ENCODE measurements at places on chromosomes 11 and 22. TPM values are rescaled to one million over a fixed set of nuclear protein-coding genes. Genes with fewer than 3 reads are reported as not detected.

DNA sequence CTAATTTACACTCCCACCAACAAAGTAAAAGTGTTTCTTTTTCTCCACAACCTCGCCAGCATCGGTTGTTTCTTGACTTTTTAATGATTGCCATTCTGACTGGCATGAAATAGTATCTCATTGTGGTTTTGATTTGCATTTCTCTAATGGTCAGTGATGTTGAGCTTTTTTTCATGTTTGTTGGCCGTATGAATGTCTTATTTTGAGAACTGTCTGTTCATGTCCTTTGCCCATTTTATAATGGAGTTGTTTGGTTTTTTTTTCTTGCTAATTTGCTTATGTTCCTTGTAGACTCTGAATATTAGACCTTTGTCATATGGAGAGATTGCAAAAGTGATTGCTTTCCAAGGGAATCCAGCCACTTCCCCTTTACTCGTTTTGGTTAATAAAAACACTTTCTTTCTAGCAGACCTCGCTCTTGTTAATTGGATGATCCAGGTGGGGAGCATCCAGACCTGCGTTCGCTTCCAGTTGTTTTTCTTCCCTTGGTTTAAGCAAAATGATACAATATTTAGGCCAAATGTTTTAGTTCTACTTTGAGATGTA, 17.1 kb upstream of the APOL4 start:
- H3K4me3 ChIP-seq: no peak overlapping the region
- H3K27me3 ChIP-seq: no peaks in the 10 kb centered on the region
- no peaks in the 10 kb centered on the region for H3K36me3 ChIP-seq
- no peak overlapping the region for H3K27ac ChIP-seq
- H3K4me1 ChIP-seq: peaks cover 7% of the 10 kb centered on the region

- H3K4me3 ChIP-seq: no peak overlapping the region
- H3K36me3 ChIP-seq: peaks cover 8% of the 10 kb centered on the region
- peaks cover 5% of the 10 kb centered on the region for H3K27me3 ChIP-seq
- no peak overlapping the region for H3K27ac ChIP-seq
Observed at GRCh38 chr11:63961608-63962412, 12.6 kb upstream of the COX8A start.

GRCh38 chr11:128835741-128836430, 31.2 kb downstream of the KCNJ1 start:
- H3K4me3 ChIP-seq: no peak overlapping the region
- H3K27me3 ChIP-seq: no peaks in the 10 kb centered on the region
- H3K36me3 ChIP-seq: no peaks in the 10 kb centered on the region
- H3K27ac ChIP-seq: no peak overlapping the region

- H3K36me3 ChIP-seq: peaks cover 38% of the 10 kb centered on the region
- no peak overlapping the region for H3K27ac ChIP-seq
- no peak for DNase-seq
Observed at GRCh38 chr11:61880031-61880430, 11.3 kb downstream of the FADS3 start.

GRCh38 chr11:73529204-73529530, 68.7 kb downstream of the FAM168A start:
- no peak overlapping the region for H3K4me3 ChIP-seq
- DNase-seq: no peak
- H3K4me1 ChIP-seq: peaks cover 11% of the 10 kb centered on the region
- peak overlapping the region; percentile 63 for H3K27ac ChIP-seq
- no peaks in the 10 kb centered on the region for H3K36me3 ChIP-seq

DNA sequence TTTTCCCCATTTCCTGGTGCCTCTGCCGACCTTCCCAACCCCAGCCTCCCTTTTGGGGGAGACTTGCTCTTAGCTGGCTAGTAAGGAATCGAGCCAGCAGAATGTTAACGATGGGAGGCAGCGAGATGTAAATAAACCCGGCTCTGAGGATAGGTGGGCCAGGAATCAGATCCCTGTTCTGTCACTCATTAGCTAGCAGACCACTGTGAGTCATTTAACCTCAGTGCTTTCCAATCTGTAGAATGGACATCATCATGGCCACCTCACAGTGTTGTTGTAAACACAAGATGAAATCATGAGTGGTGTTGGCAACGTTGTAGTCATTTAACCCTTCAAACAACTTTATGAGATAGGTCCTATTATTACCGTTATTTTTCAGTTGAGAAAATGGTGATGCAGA, 208.6 kb downstream of the KIRREL3 start:
- H3K27me3 ChIP-seq: peaks cover 14% of the 10 kb centered on the region
- H3K36me3 ChIP-seq: no peaks in the 10 kb centered on the region
- DNase-seq: no peak
- H3K4me1 ChIP-seq: no peaks in the 10 kb centered on the region
- no peak overlapping the region for H3K27ac ChIP-seq

DNA sequence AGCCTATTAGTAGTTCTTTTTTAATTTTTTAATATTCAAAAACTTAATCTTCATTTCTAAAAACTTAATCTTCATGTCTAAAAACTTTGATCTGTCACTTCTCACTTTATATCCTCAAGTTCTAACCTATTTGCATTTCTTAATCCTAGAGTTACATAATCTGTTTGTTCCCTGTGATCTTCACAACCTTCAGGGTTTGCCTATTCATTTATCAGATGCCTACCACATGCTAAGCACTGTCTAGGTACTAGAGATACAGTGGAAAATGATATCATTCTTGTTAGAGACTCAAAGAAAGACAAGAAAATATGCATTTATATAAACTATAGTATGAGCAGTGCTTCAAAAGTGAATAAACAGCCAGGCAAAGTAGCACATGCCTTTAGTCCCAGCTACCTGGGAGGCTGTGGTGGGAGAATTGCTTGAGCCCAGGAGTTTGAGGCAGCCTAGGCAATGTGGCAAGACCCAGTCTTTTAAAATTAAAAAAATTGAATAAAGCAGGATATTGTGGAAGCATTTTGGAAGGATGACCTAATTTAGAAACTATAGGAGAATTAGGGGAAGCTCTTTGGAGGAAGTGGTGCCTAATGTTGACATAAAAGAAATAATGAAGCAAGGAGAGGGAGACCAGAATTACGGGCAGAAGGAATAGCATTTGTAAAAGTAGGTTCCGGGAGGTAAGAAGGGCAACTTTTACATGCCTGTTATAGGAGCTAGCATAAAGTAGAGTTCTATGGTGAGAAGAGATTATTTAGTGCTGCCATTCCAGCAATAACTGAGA, 54.4 kb upstream of the GRK2 start:
- H3K4me1 ChIP-seq: no peaks in the 10 kb centered on the region
- H3K27ac ChIP-seq: no peak overlapping the region
- H3K36me3 ChIP-seq: peaks cover 29% of the 10 kb centered on the region
- no peaks in the 10 kb centered on the region for H3K27me3 ChIP-seq

- no peak overlapping the region for H3K4me3 ChIP-seq
- DNase-seq: no peak
- no peaks in the 10 kb centered on the region for H3K27me3 ChIP-seq
- H3K27ac ChIP-seq: peak overlapping the region; percentile 52
Observed at GRCh38 chr11:44600839-44601383, 35.4 kb downstream of the CD82 start.

GRCh38 chr11:10797001-10797400, 11.7 kb downstream of the EIF4G2 start:
- no peak for DNase-seq
- H3K27me3 ChIP-seq: no peaks in the 10 kb centered on the region

DNA sequence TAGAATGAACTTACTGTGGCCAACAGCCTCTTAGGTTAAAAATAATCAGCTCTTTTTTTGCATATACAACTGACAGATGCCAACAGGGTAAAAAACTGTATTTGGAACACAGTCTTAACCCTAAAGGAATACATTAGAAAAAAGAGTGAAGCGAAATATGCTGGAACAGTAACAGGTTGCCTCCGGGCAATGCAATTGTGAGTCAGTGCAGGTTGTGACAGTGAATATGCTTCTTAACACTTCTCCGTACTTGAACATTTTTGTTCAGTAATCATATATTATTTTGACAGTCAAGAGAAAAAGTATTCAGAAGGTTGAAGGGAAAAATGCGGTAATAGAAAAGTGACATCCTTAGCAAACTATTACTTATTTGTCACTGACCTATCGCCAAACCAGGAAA, 98.5 kb downstream of the DBX1 start:
- H3K27me3 ChIP-seq: no peaks in the 10 kb centered on the region
- no peak overlapping the region for H3K4me3 ChIP-seq
- peaks cover 6% of the 10 kb centered on the region for H3K36me3 ChIP-seq
- DNase-seq: no peak

- H3K27me3 ChIP-seq: no peaks in the 10 kb centered on the region
- H3K27ac ChIP-seq: no peak overlapping the region
- no peaks in the 10 kb centered on the region for H3K36me3 ChIP-seq
- DNase-seq: no peak
- H3K4me3 ChIP-seq: no peak overlapping the region
Observed at GRCh38 chr11:103042161-103042560, 49.8 kb downstream of the DCUN1D5 start.

DNA sequence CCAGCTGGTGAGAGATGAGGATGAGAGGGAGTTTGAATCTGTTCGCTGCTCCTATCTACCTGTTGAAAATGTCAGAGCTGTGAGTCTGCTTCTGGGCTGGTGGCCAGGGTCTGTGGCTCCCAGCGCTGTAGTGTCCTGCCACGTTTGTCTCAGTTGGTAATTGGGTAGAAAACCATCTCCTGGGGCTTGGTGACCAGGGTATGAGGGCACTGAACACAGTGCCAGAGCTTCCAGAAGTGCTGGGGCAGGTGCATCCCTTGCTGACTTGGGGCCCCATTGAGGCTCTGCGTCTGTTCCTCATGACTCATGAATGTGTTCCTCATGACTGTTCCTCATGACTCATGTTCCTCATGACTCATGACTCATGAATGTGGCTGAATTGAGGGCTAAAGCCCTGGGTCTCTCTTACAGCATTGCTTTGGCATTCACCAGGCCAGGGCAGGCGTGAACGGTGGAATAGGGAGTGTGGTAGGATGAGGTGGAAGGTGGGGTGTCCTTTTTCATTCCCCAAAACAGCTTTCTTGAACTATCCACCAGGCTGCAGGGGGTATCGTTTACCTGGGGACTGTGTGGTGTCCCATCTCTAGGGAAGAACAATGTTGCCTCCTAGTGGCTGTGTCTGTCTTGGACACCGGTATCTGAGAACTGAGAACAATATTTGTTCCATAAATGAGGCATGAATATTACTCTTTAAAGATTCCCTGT, 139.5 kb downstream of the COMMD9 start:
- peak; percentile 80 for DNase-seq
- no peaks in the 10 kb centered on the region for H3K27me3 ChIP-seq
- H3K4me3 ChIP-seq: no peak overlapping the region
- no peaks in the 10 kb centered on the region for H3K36me3 ChIP-seq
- no peak overlapping the region for H3K27ac ChIP-seq
- peaks cover 10% of the 10 kb centered on the region for H3K4me1 ChIP-seq

DNA sequence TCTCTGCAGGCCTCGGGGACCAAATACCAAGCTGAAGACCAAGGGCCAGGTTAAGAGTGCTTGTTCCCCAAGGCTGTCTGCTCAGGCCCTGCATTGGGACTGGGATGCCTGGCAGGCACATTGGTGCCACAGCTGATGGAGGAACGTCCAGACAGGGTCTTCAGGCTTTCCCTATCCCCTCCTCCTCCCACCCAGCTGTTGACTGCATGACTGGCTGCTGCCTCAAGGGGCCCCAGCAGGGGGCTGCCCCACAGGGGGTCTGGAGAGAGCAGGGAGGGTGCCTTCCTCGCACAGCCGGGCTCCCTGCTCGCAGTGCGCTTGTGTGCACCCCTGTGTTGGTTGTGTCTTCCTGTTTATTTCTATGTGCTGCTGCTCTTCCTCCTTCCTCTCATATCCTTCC, 9.9 kb downstream of the RCOR2 start:
- H3K4me3 ChIP-seq: no peak overlapping the region
- peaks cover 70% of the 10 kb centered on the region for H3K36me3 ChIP-seq

GRCh38 chr22:24563246-24563645, 7.4 kb downstream of the SNRPD3 start:
- H3K36me3 ChIP-seq: peaks cover 37% of the 10 kb centered on the region
- DNase-seq: no peak
- peaks cover 20% of the 10 kb centered on the region for H3K4me1 ChIP-seq
- H3K27me3 ChIP-seq: no peaks in the 10 kb centered on the region
- H3K4me3 ChIP-seq: no peak overlapping the region

DNA sequence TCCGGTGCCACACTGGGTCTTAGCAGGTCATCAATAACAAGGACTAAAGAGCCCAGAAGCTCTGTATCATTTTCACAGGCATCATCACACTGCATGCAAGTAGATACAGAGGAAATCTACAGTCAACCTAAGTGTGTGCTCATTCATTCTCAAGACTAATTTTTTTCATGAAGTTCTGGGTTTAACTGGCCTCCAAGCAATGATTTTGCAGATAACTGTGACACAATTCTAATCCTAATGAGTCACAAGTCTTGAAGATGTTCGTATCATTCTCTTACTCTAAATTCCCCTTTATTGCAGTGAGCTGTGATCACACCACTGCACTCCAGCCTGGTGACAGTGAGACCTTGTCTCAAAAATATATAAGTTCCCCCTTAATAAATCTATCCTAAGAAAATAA, 2.5 kb downstream of the OR52W1 start:
- no peaks in the 10 kb centered on the region for H3K4me1 ChIP-seq
- DNase-seq: no peak
- H3K27me3 ChIP-seq: no peaks in the 10 kb centered on the region

DNA sequence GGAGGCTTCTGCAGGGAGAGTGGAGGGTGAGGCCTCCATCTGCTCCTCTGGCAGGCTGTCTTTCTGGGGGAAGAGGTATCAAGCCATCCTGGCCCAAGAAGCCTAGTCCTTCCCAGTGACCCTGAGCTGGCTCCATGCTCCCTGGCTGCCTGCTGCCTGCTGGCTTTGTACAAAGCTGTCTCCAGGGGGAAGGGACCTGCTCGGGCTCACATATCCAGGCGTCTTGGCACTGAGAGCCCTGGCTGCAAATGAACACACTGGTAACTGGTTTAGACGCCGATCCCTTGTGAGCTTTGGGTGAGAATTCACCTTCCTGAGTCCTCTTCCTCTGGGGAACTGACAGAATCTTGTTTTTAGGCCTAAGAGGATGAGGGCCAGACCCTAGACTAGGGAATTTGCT, 210.3 kb upstream of the ZBED5 start:
- H3K27me3 ChIP-seq: no peaks in the 10 kb centered on the region
- DNase-seq: no peak
- H3K27ac ChIP-seq: no peak overlapping the region
- H3K36me3 ChIP-seq: no peaks in the 10 kb centered on the region

- H3K27ac ChIP-seq: no peak overlapping the region
- DNase-seq: no peak
- H3K27me3 ChIP-seq: no peaks in the 10 kb centered on the region
- no peaks in the 10 kb centered on the region for H3K4me1 ChIP-seq
- H3K4me3 ChIP-seq: no peak overlapping the region
Observed at GRCh38 chr11:73281796-73282660, 9.9 kb downstream of the P2RY6 start.

OR51B4 gene
- total RNA-seq: not detected

RAG1 gene
- total RNA-seq: 5.0 TPM

KRTAP5-9 gene
- not detected for total RNA-seq

KIRREL3 gene
- total RNA-seq: not detected

P2RX6 gene
- total RNA-seq: not detected

IGLL5 gene
- not detected for total RNA-seq

APOL4 gene
- not detected for total RNA-seq

TMEM121B gene
- 0.37 TPM for total RNA-seq

TEX12 gene
- not detected for total RNA-seq

KCNK4 gene
- total RNA-seq: not detected

PHOX2A gene
- total RNA-seq: not detected

ANO1 gene
- 32.7 TPM for total RNA-seq

CBLIF gene
- total RNA-seq: 2,010 TPM

DEUP1 gene
- not detected for total RNA-seq

CTSW gene
- total RNA-seq: not detected

ZBTB16 gene
- 169 TPM for total RNA-seq

CREB3L1 gene
- 67.0 TPM for total RNA-seq

OR6A2 gene
- not detected for total RNA-seq

Measured in stomach (tissue), 19 donors.